NCI-H2171 treated with DMSO at 0.1 percent for 48 hours (cell line): ENCODE measurements at places on chromosomes 7 and 10.

GRCh38 chr7:102413611-102414010 lies 17.4 kb downstream of the PRKRIP1 start:
- DNase-seq, result no peak

DNA sequence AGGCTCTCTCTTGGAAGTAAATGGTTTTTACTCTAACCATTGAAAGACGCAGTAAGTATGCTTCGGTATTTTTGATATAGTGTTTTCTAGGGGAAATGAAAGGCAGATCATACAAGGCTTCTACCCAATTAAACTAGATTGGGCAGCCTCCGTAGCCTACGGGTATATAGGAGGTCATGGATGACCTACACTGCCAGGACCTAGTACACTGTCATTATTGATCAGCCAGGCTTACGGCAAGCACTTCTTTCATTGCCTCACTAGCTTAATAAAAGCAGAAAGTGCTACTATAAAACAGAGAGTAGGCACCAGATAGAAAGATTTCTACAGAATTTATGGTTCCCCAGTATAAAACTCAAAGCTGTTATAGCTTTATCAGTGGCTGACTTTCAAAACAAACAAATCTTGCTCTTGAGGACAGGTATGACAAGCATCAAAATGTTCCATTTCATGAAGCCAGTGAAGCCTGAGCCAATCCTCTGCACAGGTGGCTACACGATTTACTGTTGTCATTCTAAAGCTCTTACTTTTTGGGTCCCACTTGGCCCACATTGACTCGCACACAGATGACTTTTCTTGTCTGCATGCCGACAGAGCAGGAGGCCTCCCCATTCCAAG lies 358.1 kb downstream of the THSD7A start:
- no peak for DNase-seq

DNA sequence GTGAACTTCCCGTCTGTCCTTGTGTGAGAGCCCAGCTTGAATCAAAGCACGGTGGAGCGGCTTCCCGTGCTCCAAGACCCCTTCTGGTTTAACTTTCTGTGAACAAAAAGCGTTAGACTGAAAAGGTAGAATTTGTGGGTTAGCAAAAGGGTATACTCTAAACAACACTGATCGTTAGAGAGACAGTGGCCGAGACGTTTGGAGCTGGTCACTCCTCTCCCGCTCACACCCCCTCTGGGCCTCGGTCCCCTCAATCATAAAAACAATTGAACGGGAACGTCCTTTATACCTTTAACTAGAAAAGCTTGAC lies 502 bp downstream of the PRKRIP1 start:
- no peak for DNase-seq

GRCh38 chr10:51170518-51171245 lies 96.4 kb downstream of the PRKG1 start:
- no peak for DNase-seq

DNA sequence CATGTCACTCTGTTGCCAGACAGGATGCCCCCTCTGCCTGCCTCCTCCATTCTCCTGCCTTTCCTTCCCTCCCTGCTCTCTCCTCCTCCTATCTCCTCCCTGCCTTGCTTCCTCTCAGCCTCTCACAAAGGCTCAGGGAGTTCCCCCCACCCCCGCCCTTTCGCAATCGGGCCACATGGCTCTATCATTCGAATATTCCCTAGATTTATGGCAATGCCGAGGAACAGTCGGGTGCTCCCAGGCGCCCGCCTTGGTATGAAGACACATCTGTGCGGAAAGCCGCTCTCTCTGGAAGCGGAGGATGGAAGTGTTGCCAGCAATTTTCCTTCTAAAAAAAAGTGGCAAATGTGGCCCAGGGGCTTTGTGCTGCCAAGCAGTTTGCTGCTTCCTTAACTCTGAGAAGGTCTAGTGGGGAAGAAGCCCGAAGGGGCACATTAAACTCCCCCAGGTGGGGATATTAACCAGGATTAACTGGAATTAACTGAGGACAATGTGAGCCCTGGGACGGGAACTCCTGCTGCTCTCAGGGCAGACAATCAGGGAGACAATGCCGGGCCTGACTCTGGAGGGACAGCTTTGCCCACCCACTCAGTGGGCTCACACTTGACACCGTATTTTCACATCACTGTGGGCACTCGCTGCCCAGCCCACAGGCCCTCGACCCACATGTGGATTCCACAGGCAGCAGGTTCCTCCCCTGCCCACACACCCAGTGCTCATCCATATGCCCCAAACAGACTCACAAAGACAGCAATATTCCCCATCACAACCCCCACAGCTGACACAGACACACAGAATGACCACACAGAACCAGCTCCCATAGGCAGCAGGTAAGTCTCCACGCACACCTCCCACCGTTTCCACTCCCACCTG lies 88.4 kb upstream of the SMNDC1 start:
- no peak for DNase-seq

GRCh38 chr10:13873196-13873595 lies 286.4 kb downstream of the PRPF18 start:
- DNase-seq, result no peak

GRCh38 chr10:98418665-98419468 lies 3.9 kb upstream of the PYROXD2 start:
- no peak for DNase-seq

DNA sequence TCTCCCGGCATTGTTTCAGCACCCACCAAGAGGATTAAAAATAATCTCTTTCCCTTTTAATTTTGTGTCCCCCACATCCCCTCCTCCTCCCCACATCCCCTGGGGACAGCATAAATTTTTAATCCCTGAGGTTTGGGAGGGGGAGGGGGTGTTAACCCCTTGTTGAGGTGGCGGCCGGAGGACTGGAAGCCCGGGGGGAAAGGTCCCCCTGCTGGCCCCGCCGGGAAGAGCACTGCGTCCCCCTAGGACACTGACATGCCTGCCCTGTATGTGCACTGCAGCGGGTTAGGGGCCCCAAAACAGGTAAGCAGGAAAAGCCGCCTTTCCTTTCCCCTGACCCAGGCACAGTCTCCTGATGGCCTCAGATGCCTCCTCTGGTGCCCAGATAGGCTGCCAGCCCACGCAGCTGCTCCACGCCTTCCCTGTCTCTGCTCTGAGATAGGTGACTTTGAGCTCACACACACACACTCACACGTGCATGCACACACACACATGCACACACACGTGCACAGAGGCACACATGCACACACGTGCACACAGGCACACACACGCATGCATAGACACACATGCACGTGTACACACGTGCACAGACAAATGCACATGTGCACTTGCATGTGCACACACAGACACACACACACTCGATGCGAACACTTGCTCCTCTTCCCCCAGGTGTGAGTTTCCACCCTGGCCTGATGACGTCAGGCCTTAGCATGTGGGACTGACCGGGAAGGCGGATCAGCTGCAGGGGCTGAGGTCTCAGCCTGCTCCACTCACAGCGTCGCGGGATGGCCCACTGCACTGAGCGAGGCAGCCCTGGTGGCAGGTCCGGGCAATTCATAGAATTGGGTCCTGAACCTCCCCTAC lies 12.3 kb downstream of the CNPY1 start:
- DNase-seq, result peak; percentile 31

GRCh38 chr7:77830649-77831355 lies 32.2 kb downstream of the PHTF2 start:
- DNase-seq, result no peak

- no peak for DNase-seq
Observed at GRCh38 chr10:21894648-21895342, 108.7 kb downstream of the DNAJC1 start.

DNA sequence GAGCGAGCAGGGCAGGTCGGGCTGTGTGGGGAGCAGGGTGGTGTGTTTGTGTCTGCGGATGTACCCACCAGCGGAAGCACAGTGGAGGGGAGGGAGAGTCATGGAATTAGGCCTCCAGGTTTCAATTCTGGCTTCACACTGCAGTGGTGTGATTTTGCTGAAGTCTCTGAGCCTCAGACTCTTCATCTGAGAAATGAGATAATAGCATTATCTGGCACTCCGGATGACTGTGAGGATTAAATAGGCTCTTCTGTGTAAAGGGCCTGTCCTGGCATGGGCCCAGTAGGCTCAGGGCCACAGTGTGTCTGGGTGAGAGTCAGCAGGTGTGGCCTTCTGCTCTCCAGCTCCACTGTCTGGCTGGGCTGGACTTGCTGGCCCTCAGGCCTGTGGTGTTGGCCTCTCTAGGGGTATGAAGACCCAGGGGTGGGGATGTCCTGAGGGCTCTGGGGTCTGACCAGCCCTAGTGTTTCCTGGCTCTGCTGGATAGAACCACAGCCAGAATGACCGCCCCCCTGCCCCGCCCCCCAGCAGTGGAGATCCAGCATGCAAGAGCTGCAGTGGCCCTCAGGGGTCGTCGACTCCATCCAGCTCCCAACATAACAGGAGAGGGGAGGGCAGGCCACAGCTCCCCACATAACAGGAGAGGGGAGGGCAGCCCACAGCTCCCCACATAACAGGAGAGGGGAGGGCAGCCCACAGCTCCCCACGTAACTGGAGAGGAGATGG lies 178.6 kb downstream of the RPS24 start:
- DNase-seq, result no peak

- no peak for DNase-seq
Observed at GRCh38 chr10:124707144-124707467, 37.1 kb downstream of the FAM53B start.

DNA sequence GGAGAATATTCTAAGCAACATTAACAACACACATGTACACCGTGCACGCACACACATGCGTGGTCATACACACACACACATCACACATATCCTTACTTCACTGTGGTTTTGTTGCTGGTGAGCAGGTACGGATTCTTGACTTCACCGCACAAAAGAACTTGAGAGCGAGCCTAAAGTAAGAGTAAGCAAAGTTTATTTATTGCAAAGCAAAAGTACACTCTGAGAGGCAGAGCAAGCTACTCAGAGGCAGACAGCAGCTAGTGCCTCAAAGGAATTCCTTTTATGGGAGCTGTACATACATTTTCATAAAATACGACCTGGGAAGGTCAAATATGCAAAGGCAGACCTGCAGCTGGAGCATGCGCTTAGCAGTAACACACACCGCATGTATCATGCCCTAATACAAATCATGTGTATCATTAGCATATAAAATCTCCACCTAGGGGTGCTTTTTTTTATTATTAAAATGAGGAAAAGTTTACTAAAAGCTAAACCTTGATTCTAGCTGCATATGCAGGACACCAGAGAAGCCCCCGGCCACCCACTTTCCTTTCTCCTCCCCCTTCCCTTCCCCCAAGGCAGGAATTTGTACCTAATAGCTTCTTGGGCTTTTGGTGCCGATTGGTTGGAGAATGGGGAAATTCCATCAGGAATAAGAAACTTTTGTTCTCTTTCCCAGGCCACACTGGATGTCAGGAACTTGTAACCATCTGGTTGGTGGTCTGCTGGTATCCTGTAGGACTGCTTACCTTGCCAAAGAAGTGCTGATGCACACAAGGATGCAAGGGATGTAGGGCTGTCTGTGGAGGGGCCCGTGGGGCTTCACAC lies 16.5 kb upstream of the GPR37 start:
- DNase-seq, result no peak

DNA sequence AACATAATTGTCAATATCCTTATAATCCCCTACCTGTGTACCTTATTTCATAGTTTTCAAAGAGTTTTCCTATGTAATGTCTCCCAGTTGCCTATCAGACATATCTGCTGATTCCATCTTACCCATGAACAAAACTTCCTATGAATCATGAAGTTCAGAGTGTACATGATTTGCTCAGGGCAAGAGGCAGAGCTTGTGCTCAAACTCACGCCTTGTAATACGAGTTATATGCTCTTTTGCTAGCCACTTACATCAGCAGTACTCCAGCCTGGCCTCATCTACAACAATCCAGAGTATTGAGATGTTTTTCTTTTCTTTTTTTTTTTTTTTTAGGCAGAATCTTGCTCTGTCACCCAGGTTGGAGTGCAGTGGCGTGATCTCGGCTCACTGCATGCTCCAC lies 11.8 kb downstream of the PKD2L1 start:
- no peak for DNase-seq

DNA sequence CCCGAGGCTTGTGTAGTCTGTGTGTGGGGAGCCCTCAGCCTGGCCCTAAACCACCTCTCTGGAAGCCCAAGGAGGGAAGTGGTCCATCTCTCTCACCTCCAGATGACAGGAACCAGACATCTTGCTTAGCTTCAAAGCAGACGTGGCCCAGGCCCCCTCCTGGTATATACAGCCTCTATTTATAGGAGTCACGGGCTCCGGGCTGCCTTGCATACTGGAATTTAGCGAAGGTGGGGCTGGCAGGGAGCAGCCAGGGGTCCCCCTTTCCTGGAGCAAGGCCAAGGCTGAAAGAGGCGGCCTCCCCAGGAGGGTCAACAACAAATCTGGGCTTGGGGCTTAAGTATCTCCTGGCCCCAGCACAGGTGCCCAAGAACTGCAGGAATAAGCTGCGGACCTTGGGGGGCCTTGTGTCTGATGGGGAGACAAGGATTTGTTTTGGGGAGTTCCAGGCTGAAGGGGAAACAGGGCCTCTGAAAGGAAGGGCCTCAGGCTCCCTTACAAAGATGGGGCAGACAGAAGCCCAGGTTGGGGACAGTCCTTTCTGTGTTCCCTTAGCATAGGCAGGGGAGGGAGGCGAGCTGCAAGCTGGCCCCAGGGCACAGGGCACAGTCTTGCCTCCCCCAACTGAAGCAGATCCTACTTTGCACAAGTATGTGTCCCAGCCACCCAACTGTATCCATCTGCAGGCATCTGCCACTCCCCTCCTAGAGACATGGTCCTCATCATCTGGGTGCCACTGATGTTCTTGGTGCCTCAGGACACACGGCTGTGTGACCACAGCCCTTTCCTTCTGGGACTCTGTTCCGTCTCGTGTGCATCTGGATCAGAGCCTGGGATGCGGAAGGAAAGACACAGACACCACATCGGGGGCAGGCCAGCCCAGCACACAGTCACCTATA lies 11.9 kb downstream of the ZCCHC24 start:
- DNase-seq, result no peak

GRCh38 chr7:103065667-103066066 lies 8.9 kb downstream of the FBXL13 start:
- no peak for DNase-seq

- DNase-seq, result no peak
Observed at GRCh38 chr10:50286517-50286916, 35.2 kb upstream of the ASAH2 start.

GRCh38 chr7:140544388-140544826 lies 65.1 kb upstream of the MKRN1 start:
- DNase-seq, result no peak

- no peak for DNase-seq
Observed at GRCh38 chr7:36198854-36199266, 45.8 kb downstream of the EEPD1 start.

DNA sequence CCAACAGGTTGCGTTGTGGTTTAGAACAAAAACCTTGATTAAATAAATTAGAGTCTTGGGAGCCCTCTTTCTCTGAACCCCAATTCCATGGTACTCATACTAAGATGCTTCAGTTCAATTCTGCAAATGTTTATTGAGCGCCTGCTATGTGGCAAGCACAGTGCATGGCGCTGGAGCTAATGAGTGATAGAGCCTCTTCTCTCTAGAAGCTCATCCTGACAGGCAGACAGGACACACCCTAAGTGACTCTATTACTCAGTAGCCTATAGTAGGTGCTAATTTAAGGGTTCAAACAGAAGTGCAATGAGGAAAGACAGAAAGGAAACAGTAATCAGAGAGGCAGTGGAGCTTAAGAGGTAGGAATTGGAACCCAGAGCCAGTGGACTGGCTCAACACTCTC lies 124.4 kb upstream of the C7orf33 start:
- DNase-seq, result no peak

GRCh38 chr10:113139699-113140098 lies 189.7 kb downstream of the TCF7L2 start:
- no peak for DNase-seq
